Stimulated activated CD4-positive, alpha-beta T cell treated with anti-CD3 and anti-CD28 coated beads, Interleukin-1b, Interleukin-23, amount 100 ng/mL, for 1 hour (primary cell): ENCODE measurements at places on chromosomes 11 and 22.

GRCh38 chr11:59272771-59273372, 60.1 kb upstream of the MPEG1 start:
- DNase-seq = no peak

DNA sequence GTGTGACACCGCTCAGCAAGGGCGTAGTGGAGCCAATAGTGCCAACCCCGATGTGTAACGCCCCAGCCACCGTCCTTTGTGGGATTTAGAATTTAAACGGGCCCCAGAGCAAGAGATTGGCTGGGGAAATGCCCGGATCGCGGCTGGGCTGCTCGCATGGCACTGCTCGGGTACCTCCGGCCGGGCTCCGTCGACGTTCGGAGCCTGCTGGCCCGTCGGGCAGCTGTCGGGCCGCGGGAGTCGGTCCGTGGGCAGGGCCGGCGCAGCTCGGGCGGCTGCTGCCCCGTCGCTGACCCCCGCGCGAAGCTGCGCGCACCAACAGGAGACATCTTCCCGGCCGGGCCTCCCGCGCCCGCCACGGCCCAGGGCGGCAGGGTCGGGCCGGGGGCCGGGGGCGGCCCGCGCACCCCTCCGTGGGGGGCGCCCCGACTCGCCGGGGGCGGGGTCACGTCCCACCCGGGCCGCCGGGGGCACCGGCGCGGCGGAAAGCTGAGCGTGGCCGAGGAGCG, 1.3 kb upstream of the KDM2A start:
- DNase-seq = no peak

- DNase-seq = no peak
These were observed 417 bp upstream of the PHETA2 start for GRCh38 chr22:42073621-42074041.

GRCh38 chr22:42231929-42232328, 38.5 kb downstream of the TCF20 start:
- no peak for DNase-seq

DNA sequence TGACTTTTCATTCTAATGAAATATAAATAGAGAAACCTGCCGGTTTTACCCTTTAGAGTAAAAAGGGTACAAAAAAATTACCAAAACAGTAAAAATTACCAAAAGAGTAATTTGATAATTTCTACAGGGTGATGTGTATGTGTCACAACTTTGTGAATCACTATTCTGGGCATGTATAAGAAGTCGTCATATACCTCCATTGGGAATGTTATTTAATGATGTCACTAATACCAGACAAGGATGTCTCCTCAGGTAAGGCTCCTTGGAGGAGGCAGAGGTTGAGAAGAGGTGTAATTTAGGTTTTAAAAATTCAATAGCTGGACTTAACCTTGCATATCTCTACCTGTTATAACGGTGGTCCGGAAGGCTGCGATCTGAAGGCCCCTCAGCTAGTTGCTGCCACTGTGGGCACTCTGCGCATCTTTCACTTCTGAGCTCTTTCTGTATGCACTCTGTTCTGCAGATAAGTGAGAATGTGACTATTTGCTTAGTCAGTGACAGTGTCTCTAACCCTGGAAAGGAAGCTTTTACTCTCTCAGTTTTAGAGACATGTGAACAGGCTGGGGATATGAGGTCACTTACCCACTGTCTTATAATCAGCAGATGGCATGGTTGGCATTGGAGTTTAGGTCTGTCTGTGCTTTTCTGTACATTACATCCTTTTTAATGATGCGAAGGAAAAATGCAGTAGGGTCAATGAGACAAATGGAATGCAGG, 987 bp upstream of the NCR3LG1 start:
- DNase-seq = no peak

DNA sequence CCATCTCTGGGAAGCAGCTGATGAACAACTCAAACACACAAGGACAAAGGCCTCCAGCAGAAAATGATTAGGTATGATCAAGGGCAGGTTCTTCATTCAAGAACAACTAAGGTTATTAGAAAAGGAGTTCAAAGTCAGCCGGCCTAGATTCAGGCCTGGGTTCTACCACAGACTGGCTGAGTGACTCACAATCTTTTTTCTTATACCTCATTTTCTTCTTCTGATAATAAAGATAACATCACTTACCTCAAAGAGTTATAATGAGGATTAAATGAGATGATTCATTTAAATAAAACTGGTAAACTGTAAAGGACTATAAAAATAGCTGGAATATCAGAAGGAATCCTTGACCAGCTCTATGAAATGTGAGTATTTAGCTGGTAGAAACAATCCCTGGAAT, 49.3 kb upstream of the PPP2R1B start:
- no peak for DNase-seq

DNA sequence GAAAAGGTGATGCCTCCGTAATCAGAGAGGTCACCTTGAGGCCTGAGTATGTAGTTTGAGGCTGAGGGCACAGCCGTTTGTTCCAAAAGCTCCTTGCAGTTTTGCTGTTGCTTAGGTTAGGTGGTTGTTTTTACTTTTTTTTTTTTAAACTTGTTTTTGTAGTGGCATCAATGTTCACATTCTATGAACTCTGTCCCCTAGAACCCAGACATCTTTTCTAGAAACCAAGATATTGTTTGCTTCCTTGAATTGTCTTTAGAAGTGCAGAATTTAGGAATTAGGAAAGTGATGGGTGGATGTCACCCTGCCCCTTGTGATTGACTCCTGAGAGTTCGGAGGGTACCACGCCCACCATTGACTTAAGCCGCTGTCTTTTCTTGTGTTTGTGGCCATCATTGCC, 35.7 kb upstream of the ETS1 start:
- DNase-seq = no peak

DNA sequence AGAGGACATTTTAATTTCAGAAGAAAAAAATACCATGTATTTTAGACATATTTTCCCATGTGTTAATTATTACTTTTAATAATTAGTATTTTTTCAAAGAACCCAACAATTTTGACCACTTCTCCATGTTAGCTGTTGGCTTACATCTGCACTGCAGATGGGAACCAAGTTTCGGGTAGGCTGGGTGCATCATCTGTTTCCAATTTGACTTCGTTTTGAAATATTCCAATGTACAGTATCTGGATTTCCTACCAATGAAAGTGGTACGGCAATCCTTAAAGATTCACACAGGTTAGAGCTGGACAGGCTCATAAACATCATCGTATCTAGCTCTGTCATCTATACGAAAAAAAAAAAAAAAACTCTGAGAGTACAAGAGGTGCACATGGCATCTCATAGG, 670.2 kb downstream of the OPCML start:
- DNase-seq = no peak

DNA sequence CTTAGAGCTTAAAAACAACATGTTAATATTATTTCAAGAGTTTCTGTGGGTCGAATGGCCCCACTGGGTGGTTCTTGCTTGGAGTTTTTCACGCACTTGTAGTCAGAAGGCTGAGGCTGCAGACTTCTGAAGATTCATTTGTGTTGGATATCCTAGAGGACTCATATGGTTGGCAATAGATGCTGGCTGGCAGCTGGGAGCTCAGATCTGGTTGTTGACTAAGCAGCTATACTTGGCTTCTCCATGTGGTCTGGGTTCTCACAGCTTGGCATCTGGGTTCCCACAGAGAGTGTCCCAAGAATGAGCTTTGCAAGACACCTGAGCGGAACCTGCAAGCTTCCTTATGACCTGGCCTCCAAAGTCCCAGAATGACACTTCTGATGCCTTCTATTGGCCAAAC, 163.9 kb upstream of the ZC3H12C start:
- DNase-seq = no peak

DNA sequence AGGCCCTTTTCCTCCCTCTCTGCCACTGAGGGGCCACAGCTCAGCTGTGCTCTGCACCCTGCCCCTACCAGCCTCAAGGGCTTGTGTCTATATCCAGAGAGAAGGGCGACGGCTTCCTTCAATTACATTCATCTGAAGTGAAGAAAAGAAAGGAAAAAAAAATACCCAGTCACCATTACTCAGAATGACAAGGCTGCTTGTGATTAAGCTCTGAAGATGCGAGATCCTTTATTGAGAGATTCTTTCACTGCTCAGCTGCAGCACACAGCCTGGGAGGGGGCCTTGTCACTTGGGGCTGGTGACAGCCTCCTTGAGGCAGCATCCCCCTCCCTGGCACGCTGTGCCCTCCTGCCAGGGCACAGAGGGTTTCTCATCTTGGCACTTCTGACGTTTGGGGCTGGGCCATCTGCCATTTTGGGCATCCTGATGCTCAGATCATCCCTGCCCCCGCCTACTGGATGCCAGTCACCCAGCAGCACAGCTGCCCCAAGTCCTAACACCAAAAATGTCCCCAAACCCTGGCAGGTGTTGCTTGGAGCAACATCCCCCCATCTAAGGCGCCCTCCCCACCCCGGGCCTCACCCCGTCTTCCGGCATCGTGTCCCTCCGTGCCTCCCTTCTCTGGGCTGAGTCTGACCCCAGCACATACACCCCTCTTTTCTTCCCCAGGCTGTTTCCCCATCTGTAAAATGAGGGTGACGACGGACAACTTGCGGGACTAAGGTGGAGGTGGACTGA, 1394.7 kb downstream of the BRD1 start:
- DNase-seq = no peak

- no peak for DNase-seq
These were observed 122.4 kb downstream of the WT1 start for GRCh38 chr11:32312865-32313403.

DNA sequence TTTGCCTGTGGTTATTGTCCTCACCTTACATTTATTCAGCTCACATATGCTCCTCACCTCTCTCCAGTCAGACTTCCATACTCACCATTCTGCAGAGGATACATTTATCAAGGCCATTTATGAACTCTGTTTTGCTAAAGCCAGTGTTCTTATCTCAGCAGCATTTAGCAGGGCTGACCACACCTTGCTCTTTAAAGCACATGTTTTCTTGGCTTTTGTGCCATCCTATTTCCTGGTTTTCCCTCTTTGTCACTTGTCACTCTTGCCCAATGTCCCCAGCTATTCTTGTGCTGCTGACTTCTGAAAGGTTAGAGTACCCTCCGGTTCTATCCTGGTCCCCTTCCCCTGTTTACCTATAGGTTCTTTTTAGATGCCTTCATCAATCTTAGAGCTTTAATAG, 446.6 kb downstream of the NELL1 start:
- DNase-seq = no peak

- DNase-seq = no peak
These were observed 1221.0 kb downstream of the JRKL start for GRCh38 chr11:97610854-97611253.

DNA sequence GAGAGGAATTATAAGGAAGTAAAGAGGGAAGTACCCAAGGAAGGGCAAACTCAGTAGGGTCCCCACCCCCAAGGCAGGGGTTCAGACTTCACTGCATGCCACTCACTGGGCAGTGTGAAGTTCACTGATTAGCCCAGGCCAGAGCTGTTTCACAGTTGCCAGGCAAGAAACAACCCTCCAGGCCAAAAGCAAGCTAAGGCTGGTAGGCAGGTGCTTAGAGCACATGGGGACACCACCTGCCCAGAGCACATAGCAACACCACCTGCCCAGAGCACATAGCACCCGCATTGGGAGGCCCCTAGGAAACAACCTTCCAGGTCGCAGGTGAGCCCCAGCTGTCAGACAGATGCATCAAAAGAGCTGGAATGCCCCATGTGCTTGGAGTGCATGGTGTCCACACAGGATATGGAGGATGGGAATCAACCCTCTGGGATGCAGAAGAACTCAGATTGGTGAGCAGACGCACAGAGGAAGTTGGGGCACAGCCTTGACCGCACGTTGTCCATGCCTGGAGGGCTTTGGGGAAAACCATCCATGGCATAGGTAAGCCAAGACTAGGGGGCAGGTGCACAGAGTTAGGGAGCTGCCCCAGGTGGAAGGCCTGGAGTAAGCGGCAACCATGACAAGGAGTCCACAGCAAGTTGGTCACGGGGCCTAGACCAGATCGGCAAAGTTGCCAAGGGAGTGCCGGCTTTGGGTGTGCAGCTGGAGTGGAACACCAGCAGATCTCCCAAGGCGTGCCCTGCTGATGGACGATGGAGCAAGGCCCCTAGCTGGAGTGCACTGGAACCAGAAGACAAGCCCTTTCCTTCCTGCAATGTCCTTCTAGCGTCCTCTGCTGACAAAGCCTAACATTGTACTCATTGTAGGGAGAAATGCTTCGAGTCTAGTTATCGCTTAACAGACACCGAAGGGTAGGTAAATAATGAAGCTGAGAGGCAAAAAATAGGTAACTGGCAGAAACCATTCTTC, 7.8 kb upstream of the TMEM216 start:
- DNase-seq = no peak

GRCh38 chr11:31996159-31996881, 94.6 kb upstream of the RCN1 start:
- DNase-seq = no peak

GRCh38 chr11:72369743-72370142, 64.6 kb downstream of the CLPB start:
- DNase-seq = no peak

- no peak for DNase-seq
These were observed 13.5 kb downstream of the SCYL1 start for GRCh38 chr11:65538232-65538914.

DNA sequence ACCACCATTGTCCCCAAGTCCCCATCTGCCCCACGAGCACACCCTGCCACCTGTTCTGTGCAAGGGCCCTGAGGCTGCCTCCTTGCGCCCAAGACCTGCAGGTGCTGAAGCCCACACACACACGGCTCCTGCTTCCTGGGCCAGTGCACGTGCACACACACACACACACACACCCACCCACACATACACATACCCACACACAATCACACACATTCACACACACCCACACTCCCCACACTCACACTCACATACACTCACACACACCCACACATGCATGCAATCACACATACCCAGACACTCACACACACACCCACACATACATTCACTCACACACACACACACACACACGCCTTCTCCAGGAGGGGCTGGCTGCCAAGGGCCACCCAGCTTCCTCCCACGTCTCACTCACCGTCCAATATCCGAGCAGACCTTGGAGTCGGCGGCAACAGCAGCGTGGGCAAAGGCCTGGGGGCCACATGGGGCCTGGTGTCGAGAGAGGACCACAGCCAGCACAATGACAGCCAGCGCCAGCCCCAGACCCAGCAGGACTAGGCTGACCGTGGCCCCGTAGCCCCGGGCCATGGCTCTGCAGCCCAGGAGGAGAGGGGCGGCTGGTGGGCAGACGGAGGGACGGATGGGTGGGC, 616 bp downstream of the GGT5 start:
- DNase-seq = no peak

- DNase-seq = no peak
These were observed 213.1 kb downstream of the INSC start for GRCh38 chr11:15327786-15328231.

DNA sequence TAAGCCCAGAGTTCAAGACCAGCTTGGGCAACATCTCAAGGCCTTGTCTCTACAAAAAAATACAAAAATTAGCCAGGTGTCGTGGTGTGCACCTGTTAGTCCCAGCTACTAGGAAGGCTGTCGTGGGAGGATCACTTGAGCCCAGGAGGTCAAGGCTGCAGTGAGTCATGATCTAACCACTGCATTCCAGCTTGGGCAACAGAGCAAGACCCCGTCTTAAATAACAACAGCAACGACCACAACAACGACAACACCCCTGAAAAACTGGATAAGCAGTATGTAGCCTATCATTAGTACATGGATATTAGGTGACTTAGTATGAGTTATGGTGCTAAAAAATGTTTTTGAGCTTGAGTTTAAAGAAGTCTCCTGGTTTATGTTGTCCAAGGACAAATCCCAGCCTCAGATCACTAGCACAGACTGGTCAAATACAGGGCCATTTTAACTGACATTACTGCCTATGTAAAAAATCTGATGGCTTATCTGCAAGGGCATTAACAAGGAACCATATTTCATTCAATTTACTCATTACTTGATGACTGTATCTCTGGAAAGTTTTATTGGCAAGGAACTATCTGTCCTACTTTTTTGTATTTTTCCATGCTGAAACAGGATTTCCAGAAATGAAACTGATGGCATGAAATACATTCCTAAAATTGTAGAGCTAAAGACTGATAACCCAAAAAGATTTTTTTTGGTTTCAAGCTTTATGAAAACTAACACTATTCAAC, 23.4 kb downstream of the C2CD3 start:
- no peak for DNase-seq
